ENCODE measurements at places on chromosomes 3 and 15.

GRCh38 chr15:55897560-55898336 is 95.7 kb downstream of the NEDD4 start:
- DNase-seq = no peak

- DNase-seq = no peak
Measured at GRCh38 chr3:46354984-46355383, 1.1 kb downstream of the CCR2 start.

DNA sequence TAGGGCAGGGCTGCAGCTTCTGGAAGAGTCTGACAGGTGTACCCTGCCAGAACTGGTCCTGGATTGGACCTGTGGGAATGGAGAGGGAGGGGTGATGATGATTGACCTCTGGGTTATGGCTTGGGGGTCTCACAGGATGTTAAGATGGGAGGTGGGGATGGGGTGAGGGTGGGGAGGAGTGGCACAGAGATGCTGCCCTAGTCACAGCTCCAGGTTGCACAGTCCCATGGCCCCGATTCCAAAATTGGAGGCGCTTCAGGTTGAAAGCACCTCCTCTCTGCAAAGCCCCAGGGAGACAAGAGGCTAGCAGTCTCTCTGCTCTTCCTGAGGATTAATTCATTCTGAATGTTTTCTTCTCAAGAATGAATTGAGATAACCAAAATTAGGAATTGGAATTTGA is 101.4 kb downstream of the FAM43A start:
- DNase-seq = no peak

DNA sequence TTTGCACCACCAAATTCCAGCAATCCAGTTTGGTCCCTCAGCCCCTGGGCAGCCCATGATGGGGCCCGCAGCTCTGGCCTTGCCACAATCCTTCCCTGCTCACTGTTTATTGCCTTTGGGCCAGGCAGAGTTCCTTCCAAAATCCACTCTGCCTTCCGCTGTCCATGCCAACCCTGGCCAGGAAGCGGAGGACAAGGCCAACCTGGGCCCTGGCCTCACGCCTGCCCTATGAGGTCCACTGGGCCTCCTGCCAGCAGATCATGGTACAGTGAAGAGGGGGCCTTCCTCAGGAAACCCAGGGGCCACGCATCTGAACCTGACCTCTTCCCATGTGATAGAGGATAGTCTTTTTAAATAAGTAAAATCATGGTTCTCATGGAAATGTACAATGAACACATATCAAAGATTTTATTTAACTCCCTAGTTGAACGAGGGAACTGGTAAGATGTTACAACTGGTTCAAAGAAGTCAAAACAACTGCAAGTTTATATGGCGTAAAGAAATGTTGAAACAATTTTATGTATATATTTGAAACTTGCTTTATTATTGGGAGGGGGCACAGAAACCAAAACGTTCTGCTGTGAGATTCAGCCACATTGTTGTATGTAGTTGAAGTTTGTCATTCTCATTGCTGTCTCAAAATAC is 95.8 kb upstream of the TNFAIP8L3 start:
- DNase-seq = no peak

Measured in AG09319 (cell line).